Activated naive CD8-positive, alpha-beta T cell treated with anti-CD3 and anti-CD28 coated beads for 36 hours (primary cell): ENCODE measurements at places on chromosomes 5 and 9. TPM values are rescaled to one million over a fixed set of nuclear protein-coding genes. Genes with fewer than 3 reads are reported as not detected.
A peak's percentile ranks its signal among the peaks of the same experiment; 100 is the strongest.

The GPR21 gene
- not detected for total RNA-seq

DNA sequence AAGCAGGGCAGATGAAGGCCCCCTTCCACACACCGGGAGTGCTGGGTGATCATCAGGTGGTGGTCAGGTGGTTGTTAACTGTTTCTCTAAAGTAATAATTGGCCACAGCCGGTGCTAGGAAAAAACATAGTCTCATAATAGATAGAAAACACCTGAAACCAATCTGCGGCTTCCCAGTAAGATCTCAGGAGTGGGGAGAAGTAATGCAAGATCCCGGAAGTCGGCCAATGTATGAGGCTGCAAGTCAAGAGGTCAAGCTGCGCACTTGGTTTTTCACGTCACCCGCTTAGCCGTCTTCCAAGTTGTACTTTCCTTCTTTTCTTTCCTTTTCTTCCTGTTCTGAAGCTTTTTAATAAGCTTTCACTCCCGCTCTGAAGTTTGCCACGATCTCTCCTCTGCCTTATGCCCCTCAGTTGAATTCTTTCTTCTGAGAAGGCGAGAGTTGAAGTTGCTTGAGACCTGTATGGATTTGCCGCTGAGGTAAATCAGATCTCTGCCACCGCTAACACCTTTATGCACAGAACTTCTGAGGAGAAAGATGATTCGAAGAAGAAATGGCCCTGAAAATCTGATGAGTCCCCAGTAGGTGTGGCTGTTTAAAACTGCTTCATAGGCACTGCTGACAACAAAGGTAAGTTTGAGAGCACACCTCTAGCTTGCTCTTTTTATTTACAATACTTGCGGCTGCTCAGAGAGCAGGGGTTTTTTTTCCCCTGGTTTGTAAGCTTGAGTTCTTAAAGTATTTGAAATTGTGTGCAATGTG, 406.6 kb downstream of the FAM170A start:
- no peaks in the 10 kb centered on the region for H3K36me3 ChIP-seq
- no peak for DNase-seq
- no peak overlapping the region for H3K27ac ChIP-seq
- no peak overlapping the region for H3K4me3 ChIP-seq

GRCh38 chr5:32420506-32420905, 24.0 kb downstream of the ZFR start:
- H3K36me3 ChIP-seq = peaks cover 19% of the 10 kb centered on the region
- H3K4me1 ChIP-seq = peaks cover 37% of the 10 kb centered on the region
- no peak overlapping the region for H3K27ac ChIP-seq
- H3K27me3 ChIP-seq = no peaks in the 10 kb centered on the region
- no peak overlapping the region for H3K4me3 ChIP-seq
- DNase-seq = no peak

- no peak overlapping the region for H3K27ac ChIP-seq
- H3K27me3 ChIP-seq = peaks cover 46% of the 10 kb centered on the region
- peaks cover 9% of the 10 kb centered on the region for H3K4me1 ChIP-seq
- no peak for DNase-seq
- no peaks in the 10 kb centered on the region for H3K36me3 ChIP-seq
- no peak overlapping the region for H3K4me3 ChIP-seq
Observed at GRCh38 chr5:159912033-159912800, 4.1 kb upstream of the ADRA1B start.

- H3K27me3 ChIP-seq = no peaks in the 10 kb centered on the region
- DNase-seq = no peak
- H3K4me3 ChIP-seq = no peak overlapping the region
- H3K4me1 ChIP-seq = peaks cover 39% of the 10 kb centered on the region
- peak overlapping the region; percentile 64 for H3K27ac ChIP-seq
Observed at GRCh38 chr5:180787711-180788431, 14.7 kb downstream of the MGAT1 start.

DNA sequence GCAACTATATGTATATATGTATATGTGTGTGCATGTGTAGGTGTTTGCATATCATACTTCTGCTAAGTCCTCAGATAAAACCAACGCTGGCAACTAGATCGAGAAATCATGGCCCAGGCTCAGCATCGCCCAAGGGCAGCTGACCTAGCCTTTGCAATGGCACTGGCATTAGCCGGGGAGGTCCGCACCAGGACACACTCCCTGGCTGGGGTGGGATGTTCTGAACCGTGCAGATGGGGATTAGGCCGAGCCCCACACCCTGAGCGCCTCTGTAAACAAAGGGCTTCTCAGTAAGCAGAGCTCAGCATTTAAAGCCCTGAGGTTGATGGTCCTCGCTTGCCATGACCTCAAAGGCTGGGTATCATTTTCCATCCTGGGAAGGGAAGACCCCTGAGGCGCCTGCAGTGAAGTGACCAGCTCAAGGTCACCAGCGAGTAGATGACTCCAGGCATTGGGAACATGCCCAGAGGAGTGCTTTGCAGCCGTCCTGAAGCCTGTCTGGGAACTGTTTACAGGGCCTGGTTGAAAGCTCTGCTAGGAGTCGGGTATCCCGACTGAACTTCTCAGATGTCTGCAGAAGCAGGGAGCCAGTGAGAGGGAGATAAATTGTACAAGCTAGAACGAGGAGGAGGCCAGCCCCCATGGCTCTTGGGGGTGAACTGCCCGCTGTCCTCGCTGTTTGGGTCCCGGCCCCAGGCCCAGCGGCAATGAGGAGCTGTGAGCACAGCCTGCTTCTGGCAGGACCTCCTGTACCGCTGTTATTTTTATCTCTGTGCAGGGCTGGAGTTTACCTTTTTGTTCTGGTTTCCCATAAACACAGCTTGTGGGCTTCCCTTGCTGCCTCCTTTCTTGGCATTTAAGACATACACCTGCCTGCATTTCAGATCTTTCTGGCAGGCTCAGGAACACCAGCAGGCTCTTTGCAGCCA, 18.4 kb downstream of the GADD45G start:
- H3K36me3 ChIP-seq = no peaks in the 10 kb centered on the region
- H3K4me3 ChIP-seq = no peak overlapping the region
- no peaks in the 10 kb centered on the region for H3K27me3 ChIP-seq

- no peak for DNase-seq
- no peaks in the 10 kb centered on the region for H3K27me3 ChIP-seq
- H3K36me3 ChIP-seq = no peaks in the 10 kb centered on the region
- H3K27ac ChIP-seq = peak overlapping the region; percentile 20
- peaks cover 28% of the 10 kb centered on the region for H3K4me1 ChIP-seq
Observed at GRCh38 chr5:68379275-68380036, 163.9 kb downstream of the PIK3R1 start.
